Fibroblast of skin of right biceps (primary cell): ENCODE measurements at places on chromosomes 11 and 22.

- DNase-seq = no peak
These were observed 10.1 kb downstream of the TCIRG1 start for GRCh38 chr11:68048681-68049508.

- no peak for DNase-seq
These were observed 3.8 kb upstream of the CYP2D6 start for GRCh38 chr22:42134100-42135020.

GRCh38 chr11:86046116-86046515 lies 22.8 kb downstream of the PICALM start:
- DNase-seq = peak; percentile 29

- peak; percentile 20 for DNase-seq
These were observed 11.3 kb upstream of the SMIM38 start for GRCh38 chr11:69144316-69145049.

DNA sequence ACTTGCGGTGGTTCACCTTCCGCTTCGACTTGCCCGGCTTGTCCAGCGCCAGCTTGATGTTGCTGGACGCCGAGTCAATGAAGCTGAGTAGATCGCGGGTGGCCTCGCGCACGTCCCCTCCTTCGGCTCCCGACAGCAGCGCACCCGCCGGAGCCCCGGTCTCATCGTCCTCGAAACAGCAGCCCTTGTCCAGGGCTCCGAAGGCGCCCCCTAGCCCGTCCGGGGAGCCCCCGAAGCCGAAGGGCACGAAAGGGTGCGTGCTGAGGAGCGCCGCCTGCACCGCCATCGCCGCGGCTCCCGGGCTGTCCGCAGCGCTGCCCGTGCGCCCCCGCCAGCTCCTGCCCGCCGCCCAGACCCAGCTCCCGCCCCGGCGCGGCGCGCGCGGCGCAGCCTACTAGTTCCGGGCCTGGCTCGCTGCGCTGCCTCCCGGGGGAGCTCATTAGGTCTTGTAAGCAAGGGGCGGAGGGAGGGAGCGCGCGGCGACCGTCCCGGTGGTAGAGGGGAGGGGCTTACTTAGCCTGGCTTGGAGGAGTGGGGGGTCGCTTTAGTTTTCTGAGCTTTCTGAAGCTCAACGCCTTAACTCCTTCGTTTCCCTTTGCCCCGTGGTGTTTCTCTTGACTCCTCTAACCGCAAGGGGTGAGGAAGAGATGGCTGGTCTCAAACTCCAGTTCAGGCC lies at the start of gene FAM181B:
Gene FAM181B, minus strand, starts transcription at position 421 of the 676 bp plus-strand sequence. Its CDS starts 135 bp downstream, at position 286.
- DNase-seq = peak; percentile 36

GRCh38 chr11:132358573-132358953 lies 988.1 kb downstream of the NTM start:
- no peak for DNase-seq

DNA sequence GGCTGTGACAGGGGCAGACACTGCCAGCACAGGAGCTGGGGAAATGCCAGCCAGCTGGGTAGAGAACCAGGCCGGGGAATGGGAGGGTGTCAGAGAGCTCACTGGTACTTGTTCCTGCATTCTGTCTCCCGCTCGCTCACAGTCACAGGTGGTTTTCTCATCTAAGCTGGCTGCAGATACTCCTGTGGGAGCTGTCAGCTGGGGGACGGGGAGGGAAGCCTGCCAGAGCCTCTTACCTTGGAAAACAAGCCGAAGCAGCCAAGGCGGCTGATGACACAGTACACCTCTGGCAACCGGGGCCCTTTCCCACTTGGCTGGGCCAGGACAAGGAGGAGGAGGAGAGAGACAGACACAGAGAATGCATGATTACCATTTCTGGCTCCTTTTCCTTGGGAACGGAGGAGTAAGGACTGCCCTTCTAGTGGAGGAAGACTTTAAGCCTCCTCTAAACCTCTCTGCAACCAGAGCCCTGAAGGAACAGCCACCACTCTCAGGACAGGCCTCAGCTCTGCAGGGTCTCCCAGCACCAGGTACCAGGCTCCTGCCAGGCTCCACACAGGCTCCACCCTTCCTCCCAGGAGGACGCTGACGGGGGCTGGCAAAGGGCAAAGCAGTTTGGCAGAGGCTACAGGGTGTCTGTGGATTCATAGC lies 25.1 kb downstream of the RPL27A start:
- DNase-seq = peak; percentile 37

- DNase-seq = peak; percentile 81
These were observed 12.5 kb upstream of the THRSP start for GRCh38 chr11:78050964-78051831.

DNA sequence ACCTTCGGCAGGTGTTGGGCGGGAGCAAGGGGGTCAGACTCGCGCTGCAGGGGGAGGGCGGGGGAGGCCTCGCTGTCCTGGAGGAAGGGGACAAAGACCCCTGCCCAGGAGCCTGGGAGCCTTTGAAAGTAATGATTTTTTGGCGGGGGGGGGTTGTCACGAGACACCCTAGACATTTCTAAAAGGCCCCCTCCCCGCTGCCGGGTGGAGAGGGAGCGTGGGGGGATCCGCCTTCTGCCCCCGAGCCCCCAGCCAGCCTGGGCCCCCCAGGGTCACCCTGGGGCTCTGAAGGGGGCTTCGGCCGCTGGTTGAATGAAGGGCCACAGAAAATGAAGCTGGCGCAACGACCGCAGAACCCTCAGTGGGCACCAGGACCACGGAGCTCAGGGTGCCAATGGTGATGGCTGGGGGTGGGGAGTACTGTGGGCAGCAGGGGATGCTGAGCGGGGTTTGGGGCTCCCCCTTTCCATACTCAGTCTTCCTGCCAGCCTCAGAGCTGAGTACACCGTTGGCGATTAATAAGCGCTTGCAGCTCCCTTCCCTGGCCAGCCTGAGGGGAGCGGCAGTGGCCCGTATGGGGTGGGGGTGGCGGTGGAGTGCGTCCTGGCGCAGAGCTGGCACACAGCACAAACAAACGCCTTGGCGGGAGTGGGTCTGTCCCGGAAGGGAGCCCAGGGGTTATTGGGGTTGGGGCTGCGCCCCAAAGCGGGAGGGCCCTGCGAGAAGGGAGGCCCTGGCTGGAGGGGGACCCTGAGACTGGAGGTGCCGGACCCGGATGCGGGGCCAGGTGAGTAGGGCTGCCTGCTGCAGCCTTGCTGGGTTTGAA lies 1.2 kb upstream of the DUSP8 start:
- DNase-seq = no peak

- no peak for DNase-seq
These were observed 6.7 kb downstream of the OR5AN1 start for GRCh38 chr11:59365232-59366018.

DNA sequence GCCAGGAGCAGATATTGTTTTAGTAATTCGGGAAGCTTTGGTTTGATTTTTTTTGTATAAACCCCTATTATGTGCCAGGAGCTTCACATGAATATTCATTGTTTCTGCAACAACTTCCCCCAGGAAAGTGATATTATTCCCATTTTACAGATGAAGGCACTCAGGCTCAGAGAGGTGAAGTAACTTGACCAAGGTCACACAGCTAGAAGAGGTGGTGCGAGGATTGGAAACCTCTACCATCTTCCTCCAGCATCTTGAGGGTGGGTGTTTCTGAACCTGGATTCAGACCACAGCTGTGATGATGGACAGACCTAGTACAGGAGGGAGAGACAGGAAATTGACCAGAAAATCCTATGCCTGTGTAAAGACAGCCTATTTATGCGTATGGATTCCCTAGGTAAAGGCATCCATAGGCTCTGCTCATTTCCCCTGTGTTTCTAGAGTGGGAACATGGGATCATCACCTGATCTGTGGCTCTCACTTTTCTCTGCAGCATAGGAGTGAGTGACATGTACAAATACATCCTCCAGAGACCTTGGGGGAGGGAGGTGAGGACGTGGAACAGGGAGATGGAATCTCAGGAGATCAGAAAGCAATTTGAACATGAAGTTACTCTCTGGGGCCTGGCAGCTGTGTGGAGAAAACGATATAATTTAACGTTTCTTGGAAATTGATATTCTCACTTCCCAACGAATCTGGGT lies 81.4 kb downstream of the TSPAN18 start:
- no peak for DNase-seq

- DNase-seq = no peak
These were observed 53.0 kb upstream of the RDX start for GRCh38 chr11:110349138-110349996.

DNA sequence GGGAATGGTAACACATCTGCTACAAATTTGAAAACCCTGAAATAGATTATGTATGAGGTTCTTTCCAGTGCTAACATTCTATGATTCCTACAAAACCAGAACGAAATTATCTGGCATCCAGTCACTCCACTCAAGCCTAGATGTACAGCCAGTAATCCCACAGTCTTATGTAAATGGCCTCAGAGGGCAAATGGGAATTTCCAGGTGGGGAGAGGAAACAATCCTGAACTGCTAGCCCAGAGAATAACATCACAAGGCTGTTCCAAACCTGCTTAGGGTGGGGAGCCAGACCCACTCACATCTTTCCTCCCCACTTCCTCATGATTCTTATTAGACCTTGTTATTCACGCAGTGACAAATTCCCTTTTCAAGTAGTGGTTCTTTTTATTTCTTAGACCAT lies 3.5 kb downstream of the FIBIN start:
- no peak for DNase-seq

- DNase-seq = peak; percentile 79
These were observed 29.1 kb upstream of the BIRC3 start for GRCh38 chr11:102287964-102288724.

- no peak for DNase-seq
These were observed 14.7 kb downstream of the GP1BB start for GRCh38 chr22:19737846-19738663.

DNA sequence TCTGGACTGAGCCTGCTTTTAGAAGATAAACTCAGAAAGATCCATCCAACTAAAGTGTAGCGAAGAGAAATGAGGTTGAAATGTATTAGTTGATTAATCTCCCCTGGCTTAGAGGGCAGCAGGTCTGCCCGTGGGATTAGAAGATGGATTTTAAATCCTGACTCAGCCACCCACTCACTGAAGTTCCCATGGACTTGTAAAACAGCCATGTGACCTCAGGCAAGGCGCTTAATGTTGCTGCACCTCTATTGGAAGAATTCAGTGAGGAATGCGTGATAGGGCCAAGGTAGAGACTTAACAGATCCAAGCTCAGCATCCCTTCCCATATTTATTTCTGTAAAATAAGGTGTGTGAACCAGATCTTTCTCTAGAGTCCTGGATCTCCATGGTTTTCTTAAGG lies 45.1 kb upstream of the ELF5 start:
- DNase-seq = no peak

- DNase-seq = no peak
These were observed 2.8 kb downstream of the CD82 start for GRCh38 chr11:44568331-44568657.

- DNase-seq = no peak
These were observed 78.5 kb downstream of the SPON1 start for GRCh38 chr11:14041040-14041439.

DNA sequence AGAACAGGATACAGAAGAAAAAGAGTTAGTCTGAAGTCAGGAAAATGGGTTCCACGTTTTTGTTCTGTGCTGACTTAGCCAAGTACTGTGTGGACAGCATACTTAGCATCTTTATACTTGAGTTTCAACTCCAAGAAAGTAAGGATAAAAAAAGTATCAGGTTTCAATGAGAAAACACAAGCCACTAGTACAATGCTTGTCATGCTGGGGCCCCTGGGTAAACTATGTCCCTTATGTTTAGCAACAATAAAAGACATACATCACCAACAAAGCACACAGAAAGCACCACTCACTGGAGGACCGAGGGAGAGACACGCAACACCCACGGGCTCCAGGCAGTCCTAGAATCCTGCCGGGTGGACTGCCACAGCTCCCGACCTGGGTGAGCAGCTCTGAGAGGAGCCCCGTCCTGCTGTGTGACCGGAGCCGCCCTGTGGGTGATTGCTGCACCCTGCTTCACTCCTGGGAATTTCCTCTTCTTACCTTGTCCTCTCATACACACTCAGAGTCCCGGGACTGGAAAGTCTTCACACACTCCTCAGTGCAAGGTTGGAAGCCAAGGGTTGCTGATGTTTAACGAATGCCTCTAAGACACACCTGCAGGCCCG lies 890.5 kb downstream of the BRD1 start:
- no peak for DNase-seq

DNA sequence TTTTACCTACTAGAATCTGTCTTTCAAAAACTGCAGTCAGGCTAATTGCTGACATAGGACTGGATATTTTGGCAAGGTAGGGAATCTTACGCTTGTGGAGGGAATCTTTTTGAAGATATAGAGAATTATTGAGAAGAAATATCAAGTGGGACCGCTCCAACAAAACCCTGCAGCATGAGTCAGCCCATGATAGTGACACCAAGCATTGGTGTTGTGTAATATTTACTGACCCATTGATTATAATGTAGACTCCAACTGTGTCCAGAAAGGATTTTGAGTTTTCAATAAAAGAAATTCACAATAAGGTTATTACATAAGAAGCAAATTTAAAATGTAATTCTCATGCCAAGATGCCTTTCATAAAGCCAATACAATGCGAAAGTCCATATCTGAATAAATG lies 20.7 kb downstream of the MS4A4A start:
- no peak for DNase-seq

GRCh38 chr11:120223793-120224192 lies 13.0 kb downstream of the OAF start:
- no peak for DNase-seq

- no peak for DNase-seq
These were observed 71.5 kb downstream of the BRD1 start for GRCh38 chr22:49756201-49756600.

DNA sequence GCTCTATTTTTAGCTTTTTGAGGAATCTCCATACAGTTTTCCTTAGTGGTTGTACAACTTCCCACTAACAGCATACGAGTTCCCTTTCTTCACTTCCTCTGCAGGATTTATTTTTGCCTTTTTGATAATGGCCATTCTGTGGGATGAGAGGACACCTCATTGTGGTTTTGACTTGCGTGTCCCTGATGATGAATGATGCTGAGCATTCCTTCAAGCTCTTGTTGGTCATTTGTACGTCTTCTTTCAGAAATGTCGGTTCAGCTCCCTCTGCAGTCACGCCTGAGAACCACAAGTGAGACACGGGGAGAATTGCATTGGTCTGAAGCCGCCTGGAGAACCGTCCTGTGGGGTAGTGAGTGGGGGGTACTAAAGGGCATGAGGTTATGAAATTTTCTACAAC lies 2.0 kb upstream of the KRTAP5-10 start:
- peak; percentile 49 for DNase-seq

DNA sequence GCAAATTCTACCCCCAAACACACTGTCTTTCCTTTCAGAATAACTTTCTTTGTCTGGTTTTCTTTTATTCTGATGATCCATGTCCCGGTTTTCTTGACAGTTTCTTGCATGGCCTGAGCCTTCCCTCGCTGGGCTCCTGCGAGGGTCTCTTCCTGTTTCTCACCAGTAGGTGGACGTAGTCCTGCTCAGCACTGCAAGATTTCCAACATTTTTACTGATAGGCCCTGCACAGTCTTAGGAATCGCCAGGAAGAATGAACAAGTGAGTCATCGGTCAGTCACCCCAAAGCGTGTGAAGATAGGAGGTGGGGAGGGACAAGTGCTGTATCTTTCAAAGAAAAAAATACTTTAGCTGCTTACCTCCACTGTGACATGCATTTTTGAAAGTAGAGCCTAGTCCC lies 16.9 kb upstream of the KIRREL3 start:
- DNase-seq = peak; percentile 90
